ENCODE measurements at places on chromosomes 12 and 14. TPM values are rescaled to one million over a fixed set of nuclear protein-coding genes. Genes with fewer than 3 reads are reported as not detected.

DNA sequence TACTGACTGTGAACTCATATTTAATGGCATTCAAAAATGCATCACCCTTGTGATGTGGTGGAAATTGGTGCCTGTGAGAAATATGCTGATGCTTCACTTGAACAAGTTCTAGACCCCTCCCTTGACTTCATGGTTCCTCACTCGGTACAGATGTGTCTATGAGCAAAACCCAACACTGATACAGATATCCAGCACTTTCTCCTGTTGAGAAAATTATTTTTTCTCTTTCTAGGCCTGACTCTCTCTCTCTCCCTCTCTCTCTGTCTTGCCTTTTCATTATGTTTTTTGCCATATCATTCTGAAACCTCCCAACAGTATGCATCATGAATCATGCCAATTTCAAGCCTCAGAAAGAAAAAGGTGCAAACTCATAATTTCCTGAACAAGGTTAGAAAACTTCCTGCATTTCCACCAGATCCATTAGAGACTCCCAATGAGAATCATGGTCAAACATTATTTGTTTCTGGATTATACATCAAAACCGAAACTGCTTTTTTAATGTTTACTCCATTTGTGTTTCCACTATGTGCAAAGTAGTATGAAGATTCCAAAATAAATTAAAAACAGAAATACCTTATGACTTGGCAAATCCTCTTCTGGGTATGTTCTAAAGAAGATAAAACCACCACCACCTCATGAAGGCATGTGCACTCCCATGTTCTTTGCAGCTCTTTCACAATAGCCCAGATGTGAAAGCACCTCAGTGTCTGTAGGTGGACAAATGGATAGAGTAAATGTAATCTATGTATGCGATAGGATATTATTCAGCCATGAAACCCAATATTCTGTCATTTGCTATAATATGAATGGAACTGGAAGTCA, 543.6 kb downstream of the TMEM121 start:
- DNase-seq, result no peak

DNA sequence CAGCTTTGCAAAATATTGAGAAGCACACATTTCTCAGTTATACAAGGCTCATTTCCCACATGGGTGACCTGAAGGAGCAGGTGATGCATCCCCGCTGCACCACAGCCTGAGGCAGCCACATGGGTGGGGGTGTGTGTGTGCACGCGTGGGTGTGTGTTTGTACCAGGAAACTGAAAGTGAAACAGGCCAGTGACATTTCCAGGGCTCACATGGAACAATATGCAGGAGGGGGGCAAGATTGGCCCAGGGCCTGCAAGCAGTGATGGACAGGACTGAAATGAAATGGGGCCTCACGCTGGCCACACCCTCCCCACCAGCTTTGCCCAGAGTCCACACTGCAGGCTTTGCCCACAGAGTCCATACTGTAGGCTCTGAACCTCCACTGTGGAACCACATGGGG, 154.2 kb upstream of the PARP11 start:
- peak; percentile 43 for DNase-seq

DNA sequence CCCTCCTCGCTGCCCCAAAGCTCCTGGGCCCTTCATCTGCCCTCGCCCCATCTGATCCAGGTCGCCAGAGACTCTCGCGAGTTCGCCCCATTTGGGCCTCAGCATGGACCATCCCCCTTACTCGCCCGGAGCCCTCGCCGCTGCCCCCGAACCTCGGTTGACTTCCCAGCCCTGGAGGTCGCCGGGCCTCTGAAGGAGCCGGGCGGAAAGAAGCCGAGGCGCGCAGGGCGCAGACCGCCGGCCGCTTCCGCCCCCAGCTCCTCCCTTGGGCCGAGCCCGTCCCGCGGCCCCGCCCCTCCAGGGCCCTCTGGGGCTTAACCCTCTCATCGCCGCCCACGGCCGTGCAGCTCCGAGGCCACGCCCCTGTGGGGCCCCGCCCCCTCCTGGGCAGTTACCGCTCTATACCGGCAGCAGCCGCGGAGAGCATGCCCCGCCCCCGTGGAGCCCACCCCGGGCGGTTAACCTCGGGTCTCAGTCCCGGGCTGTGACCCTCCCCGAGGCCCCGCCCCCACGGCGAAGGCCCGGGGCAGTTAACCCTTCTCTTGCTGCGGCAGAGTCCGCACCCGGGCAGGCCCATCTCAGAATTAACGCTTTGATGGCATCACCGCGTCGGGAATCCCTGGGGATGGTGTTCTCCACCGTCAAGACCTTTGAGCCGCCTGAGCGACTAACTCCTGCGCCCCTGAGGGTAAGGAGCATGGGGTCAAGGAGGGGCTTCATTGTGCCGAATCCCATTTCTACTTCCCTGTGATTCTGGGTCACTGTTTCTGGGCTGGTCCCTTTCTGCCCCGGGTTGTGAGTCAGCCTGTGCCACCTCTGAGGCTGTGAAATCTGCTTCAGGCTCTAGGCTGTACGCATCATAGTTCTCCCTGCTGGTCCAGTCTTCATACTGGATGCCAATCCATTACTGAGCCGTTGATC, at the start of gene SPSB2:
SPSB2 (minus strand) TSS at position 210 of the 921 bp plus-strand sequence. CDS start 402 bp downstream, outside the sequence.
- DNase-seq, result peak; percentile 100

DNA sequence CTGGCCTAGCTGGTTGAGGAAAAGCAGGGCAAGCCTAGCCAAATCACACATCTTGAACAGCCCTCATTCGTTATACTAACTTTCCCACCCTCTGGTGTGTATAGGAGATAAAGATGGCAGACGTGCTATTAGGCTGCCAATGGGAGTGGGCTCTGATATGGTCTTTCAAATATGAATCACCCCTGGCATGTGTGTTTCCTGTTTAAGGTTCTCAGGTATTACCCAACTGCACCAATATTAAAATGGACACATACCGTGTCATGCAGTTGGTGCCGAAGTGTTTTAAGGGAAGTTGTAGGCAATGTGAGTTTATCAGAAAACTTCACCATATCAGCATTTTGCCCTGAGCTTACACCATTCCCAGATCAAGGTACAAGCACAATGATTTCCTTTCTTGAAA, 33.4 kb downstream of the CHST11 start:
- no peak for DNase-seq

- no peak for DNase-seq
These were observed 165.5 kb upstream of the ATP2B1 start for GRCh38 chr12:89874146-89874545.

GRCh38 chr12:101607894-101608293, 13.1 kb downstream of the MYBPC1 start:
- no peak for DNase-seq

DNA sequence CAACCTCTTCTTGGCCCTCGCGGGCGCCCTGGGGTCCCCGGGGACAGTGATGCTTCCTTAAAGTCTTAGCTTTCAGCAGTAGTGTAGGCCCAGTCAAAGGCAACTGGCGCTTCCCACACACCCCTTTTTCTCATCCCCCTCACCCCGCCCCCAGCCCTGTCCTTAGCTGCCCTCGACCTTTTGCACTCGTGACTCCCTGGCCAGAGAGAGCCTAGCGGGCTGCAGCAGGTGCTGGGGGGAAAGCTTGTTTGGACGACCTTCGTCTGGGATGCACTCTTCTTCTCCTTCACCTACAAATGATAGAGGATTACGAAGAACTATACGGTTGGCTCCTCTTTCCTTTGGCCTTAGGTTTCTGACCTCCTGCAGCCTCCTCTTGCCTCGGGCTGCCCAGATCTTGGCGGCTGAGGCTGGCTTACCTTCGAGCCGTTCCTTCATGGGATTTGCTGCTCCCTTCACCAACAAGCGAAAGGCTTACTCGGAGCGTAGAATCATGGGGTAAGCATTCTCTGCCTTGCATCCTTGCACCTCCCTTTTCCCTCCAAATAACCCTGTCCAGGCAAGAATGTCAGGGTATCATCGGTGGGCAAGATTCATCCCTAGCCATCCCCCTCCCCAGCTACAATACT, 815 bp downstream of the COQ10A start:
- DNase-seq, result peak; percentile 37

- DNase-seq, result no peak
These were observed 385.8 kb downstream of the FLRT2 start for GRCh38 chr14:85915711-85916110.

DNA sequence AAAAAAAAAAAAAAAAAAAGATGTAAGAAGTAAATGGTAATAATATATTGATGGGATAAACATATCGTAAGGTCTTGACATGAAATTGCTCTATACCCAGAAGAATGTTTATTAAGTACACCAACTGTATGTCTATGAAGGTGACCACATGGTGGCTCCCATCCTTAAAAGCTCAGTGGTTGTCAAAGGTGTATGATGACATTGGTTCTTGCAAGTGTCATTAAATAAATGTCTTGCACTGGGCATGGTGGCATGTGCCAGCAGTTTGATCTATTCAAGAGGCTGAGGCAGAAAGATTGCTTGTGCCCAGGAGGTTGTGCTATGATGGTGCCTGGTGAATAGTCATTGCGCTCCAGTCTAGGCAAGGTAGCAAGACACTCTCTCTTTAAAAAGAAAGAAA, 10.4 kb downstream of the CCT2 start:
- no peak for DNase-seq

- DNase-seq, result no peak
These were observed 61.8 kb upstream of the DACT1 start for GRCh38 chr14:58575956-58576355.

- DNase-seq, result no peak
These were observed 338.1 kb upstream of the SEL1L start for GRCh38 chr14:81871706-81872105.

- peak; percentile 59 for DNase-seq
These were observed 20.6 kb downstream of the COX14 start for GRCh38 chr12:50132505-50133135.

Gene TAS2R10
- total RNA-seq, result 1.8 TPM

Gene IFNG-AS1
- not detected for total RNA-seq

Gene FAIM2
- 1.4 TPM for total RNA-seq

Gene CDC42BPB
- 41.7 TPM for total RNA-seq

Gene METTL3
- 44.1 TPM for total RNA-seq

Gene KRT6C
- total RNA-seq, result 0.32 TPM

Gene GNB3
- 2.6 TPM for total RNA-seq

Measured in hepatocyte (in vitro differentiated cells).